ENCODE measurements at places on chromosomes 6 and 20. TPM values are rescaled to one million over a fixed set of nuclear protein-coding genes. Genes with fewer than 3 reads are reported as not detected.

GRCh38 chr6:36596356-36596755 lies 2.2 kb downstream of the SRSF3 start:
- peak; percentile 41 for DNase-seq

Gene ZSCAN23
- 7.3 TPM for total RNA-seq

GRCh38 chr6:95408111-95408510 lies 169.2 kb upstream of the MANEA start:
- DNase-seq, result no peak

DNA sequence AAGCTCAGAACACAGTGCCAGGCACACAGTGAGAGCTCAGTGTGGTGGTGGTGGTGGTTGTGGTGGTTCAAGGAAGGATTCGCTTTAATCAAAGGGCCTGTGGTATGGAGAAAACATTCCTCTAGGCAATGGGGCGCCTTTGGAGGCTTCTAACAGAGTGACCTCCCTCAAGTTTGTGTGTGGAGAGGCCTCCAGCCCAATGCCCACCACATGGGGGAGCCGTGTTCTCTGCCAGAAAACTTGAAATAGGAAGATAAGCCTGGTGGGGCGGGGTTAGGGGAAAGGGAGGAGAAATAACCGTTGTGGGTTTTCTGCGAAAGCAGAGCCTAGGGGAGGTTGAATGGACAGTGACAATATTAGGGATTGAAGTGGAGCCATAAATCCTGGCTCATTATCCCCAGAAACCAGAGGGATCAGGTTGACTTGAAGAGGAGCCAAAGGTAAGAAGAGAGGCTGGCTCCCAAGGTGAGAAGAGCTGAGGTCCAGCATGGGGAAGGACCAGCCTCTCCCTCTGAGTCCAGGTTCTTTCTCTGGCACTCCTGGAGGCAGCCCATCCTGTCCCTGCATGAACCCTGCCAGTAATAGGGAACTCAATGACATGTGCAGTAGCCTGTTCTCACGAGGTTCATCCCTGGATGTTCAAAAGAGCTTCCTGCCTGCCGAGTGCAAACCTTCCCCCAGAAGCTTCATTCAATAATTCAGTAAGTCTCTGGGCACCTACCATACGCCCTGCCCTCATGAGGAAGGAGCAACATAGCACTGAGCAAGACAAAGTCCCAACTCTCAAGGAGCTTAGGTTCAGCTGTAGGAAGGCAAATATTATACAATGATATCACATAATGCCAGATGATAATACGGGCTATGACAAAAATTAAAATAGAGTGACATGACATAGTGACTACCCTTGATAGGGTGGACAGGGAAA lies 51.4 kb downstream of the TGM2 start:
- DNase-seq, result peak; percentile 53

DNA sequence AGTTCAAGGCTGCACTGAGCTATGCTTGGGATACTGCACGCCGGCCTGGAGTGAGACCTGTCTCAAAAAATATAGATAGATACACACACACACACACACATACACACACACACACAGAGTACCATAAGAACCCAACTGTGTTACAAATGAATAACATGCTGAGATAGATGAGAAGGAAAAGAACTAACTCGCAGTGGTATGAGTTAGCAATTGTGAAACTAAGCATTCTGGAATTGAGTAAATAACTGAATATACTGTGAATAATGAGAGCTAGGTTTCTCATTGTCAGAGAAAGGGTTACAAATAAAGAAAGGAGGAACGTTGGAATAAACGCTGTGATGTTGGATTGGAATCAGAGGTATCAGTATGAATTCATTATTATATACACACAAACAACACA lies 14.6 kb upstream of the FAXC start:
- DNase-seq, result no peak
